ENCODE measurements at places on chromosomes 2 and 18.

- peak; percentile 43 for DNase-seq
Measured at GRCh38 chr18:35178260-35178659, 62.6 kb upstream of the ZNF397 start.

DNA sequence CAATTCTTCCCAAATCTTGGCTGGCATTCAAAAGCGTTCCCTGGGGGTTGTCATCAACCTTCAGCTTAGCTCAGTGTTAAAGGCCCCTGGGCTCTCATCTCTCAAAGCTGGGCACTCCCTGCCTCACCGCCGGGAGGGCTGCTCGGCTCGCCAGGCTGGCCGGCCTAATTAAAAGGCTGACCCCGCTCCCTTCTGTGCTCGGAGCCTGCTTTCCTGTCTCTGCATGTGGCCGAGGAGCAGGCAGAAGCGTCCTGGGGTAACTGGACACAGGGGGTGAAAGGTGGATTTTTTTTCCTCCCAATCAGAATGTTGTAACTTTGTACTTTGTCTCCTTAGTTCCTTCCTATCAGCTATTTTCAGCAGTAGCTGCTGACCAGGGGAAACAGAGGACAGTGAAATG is 231.1 kb downstream of the GBX2 start:
- DNase-seq, result no peak

- DNase-seq, result no peak
Measured at GRCh38 chr2:224688997-224689396, 27.2 kb downstream of the CCDC195 start.

- no peak for DNase-seq
Measured at GRCh38 chr2:232567721-232568120, 17.2 kb downstream of the EIF4E2 start.

GRCh38 chr18:31066266-31066665 is 23.7 kb upstream of the DSC3 start:
- DNase-seq, result no peak

GRCh38 chr2:121028577-121028976 is 256.4 kb downstream of the TFCP2L1 start:
- DNase-seq, result no peak

- DNase-seq, result no peak
Measured at GRCh38 chr2:131646669-131647297, 119.1 kb downstream of the CCDC74A start.

DNA sequence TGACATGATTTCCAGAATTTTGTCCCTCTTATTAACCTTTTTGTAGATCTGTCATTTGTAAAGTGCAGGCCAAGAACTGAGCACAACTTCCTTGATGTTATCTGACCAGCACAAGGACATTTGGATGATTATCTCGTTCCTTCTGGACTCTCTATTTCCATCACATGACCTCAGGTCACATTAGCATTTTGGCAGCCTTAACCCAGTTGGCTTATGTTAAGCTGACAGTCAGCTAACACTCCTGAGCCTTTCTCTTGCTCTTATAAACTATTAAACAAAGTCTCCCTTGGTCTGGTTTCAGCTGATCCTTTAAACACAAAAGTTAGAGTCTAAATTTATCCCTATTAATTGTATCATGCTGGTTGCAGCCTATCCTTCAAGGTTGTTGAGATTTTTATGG is 167.2 kb upstream of the RBBP8 start:
- no peak for DNase-seq

DNA sequence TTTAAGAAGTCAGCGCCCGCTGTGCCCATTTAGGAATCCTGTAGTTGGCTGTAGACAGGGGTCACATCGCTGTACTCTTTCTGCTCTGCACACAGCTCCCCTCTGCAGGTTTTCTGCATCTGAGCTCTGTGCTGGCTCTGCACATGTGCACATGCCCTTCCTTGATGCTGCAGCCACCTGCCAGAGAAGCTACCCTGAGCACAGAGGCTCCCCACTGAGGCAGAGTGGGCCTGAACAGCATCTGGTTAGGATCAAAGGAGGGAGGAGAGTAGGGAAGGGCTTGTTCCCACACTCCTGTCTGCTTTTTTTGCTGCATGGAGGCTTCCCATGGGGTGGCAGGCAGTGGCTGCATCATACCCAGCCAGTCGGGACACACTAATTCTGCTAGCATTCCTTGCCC is 238.9 kb downstream of the FHOD3 start:
- DNase-seq, result no peak

DNA sequence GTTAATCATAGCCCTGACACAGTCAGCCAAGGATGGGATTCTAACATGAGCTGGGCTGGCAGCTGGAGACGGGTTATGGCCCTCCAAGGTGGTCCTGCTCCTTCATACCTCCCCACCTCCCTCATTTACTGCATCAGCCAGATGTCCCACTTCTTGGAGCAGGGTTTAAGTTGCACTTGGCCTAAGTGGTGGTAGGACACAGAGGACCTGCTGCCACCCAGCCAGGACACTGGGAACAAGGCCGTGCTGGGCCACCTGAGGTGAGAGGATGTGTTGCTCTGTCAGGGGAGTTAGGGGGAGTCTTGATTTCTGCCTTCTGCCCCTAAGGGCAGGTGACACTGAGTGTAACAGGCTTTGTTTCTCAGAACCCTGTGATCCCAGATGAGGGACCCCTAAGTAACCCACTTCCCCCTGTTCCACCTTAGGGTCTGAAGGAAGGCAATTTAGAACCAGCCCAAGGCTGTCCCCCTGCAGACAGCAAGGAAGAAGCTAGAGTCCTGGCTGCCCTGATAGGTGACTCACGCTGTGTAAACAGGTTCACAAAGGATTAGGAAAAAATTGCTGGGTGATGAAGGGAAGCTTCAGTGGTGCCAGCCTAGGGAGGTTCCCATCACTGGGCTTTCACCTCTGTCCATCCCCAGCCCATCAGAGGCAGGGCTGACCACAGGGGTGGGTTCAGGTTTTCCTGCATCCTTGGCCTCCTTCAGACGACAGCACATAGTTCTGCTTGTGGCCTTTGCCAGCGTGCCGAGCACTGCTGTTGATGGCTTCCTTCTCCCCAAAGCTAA is 114.3 kb upstream of the MCFD2 start:
- no peak for DNase-seq

GRCh38 chr2:127398239-127398590 is 10.4 kb upstream of the MAP3K2 start:
- DNase-seq, result peak; percentile 61

- DNase-seq, result no peak
Measured at GRCh38 chr18:79950515-79951341, 725 bp downstream of the SLC66A2 start.

DNA sequence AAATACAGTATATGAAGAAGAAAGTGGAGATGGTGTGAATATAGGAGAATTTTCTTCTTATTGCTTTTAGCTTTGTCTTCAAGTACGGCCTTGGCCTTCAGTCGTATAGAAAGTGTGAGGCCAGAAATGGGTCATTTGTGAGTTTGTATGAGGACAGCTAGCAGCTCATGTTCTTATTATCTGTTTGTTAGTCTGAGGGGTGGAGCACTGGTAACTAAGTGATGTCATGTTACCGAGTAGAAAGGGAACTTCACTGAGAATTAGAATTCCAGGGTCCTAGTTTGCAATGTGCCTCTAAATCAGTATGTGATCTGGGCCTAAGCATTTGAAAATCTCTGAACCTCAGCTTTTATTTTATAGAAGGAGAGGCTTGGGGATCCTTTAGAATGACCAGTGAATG is 588.6 kb downstream of the NRXN1 start:
- no peak for DNase-seq

DNA sequence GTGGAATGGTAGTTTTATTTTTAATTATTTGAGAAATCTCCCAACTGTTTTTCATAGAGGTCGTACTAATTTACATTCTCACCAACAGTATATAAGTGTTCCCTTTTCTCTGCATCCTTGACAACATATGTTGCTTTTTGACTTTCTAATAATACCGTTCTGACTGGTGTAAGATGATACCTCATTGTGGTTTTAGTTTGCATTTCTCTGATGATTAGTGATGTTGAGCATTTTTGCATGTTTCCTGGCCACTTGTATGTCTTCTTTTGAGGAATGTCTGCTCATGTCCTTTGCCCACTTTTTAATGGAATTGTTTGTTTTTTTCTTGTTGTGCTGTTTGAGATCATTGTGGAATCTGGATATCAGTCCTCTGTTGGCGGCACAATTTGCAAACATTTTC is 242.5 kb downstream of the ZNF521 start:
- DNase-seq, result no peak

DNA sequence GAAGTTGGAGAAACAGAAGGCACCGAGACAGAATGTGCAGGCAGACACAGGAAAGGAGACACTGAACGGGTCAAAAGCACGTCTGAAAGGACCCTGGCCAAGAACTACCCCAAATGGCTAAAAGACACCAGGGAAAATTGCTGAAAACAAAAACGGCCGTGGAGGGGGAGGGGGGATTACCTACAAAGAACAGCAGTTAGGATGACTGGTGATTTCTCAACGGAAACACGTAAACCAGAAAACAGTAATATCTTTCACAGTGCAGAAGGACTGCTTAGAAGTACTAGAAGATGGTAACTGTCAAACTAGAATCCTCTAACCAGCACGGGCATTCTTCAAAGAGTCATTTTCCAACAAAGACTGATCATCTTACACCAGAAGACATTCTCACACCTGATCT is 142.6 kb downstream of the HDAC4 start:
- no peak for DNase-seq

DNA sequence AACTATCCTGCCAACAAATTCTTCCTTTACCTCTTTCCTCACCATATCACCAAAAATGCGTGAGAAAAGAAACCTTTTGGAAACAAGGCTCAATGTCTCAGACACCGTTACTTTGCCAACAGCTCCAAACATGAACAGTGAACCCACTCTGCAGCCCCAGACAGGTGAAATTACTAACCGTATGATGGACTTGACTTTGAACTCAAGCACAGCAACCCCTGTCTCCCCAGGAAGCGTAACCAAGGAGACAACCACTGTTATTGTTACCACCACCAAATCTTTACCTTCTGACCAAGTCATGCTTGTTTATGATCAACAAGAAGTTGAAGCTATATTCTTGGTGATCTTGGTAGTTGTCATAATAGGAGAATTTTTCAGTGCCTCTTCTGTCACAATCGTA is 28.4 kb downstream of the MFSD6 start:
- no peak for DNase-seq

DNA sequence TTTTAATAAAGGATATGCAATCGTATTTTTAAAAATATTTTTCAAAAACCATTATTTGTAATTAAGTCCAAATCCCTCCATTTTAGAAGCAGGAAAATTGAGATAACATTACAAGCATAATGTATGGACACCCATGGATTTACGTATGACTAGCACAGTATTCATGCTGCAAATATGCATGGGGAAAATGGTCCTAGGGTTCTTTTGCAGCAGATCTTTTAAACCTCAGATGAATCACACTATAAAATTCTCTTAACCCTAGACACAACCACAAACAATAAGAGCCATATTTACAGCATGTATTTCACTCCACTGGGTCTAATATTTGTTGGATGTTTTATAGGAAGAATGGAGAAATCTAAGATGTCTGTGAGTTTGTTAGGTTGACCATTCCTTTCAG is 453.4 kb downstream of the TGIF1 start:
- no peak for DNase-seq

DNA sequence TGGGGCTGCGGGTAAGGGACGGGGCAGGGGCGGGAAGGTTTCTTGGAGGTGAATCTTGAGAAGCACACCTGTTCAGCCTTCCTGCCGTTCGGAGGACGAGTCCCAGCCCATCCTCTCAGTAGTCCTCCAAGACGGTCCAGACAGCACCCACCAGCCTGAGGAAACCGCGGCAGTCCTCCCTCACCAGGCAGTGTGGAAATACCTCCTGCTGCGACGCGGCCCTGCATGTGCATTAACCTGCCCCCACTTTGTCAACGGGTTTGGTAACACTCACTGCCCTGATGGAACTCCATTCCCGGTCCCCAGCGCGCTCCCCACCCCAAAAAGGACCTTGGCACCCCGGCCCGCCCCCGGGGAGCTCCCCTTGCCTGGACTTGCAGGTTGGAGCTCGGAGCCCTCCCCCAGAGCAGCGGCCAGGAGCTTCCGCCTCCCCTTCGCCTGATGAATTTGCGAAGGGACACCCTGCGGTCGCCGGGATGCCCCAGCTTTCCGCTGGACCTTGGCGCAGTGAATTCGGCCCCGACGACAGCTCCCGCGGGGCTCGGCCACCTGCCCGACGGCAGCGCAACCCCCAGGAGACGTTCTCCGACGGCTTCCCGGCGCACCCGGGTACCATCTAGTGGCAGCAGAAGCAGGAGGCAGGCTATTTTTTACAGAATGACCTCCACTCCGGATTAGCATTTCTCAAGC is 31.5 kb downstream of the ACVR1C start:
- peak; percentile 58 for DNase-seq

DNA sequence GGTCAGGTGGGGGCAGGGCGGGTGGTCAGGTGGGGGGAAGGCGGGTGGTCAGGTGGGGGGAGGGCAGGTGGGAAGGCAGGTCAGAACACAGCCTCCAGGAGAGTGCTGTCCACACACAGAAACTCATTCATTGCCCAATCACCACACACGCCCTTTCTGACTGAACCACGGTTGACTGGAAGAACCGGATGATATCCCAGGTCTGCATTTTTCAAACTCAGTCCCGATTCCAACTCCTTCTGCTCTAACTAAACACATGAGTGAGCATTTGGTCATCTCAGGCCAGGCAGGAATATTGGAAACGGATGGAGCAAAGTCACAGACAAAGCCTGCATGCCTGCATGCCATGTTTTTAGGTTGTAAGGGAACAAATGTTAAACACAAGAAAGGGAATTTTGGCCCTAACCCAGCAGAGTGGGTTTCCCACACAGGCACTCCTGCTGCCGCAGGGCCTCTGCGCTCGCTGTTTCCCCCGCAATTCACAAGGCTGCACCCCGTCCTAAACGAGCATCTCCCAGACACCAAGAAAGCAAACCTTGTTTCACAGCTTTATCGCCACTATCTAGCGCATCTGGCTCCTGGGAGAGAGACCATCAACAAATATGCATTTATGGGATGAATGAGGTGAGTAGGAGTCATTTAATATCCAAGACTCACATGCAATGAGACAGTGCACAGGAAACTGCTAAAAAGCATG is 100.1 kb downstream of the ZNF516 start:
- no peak for DNase-seq

GRCh38 chr2:239858179-239858578 is 167.0 kb downstream of the NDUFA10 start:
- no peak for DNase-seq

DNA sequence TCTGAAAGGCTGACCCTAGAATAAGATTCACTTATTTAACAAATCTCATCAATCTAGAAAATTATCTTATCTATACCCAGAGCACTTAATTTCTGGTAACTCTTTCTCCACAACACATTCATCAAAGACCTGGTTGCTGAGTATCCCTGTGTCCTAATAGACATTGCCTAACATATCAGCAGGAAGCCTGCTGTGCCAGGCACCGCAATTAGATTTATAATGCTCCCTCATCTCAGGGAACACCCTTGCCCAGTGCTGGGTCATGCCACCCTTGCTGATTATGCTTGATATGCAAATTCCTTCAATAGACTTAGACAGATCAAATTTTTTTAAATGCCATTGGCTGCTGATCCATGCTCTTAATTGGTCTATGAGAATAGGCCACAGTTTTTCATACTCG is 3.8 kb downstream of the DSG1 start:
- DNase-seq, result no peak

Measured in stimulated activated CD4-positive, alpha-beta T cell treated with anti-CD3 and anti-CD28 coated beads, Interleukin-1b, Interleukin-23, amount 100 ng/mL, for 48 hours (primary cell).